Stimulated activated naive CD4-positive, alpha-beta T cell (primary cell): ENCODE measurements at places on chromosomes 4 and X.

DNA sequence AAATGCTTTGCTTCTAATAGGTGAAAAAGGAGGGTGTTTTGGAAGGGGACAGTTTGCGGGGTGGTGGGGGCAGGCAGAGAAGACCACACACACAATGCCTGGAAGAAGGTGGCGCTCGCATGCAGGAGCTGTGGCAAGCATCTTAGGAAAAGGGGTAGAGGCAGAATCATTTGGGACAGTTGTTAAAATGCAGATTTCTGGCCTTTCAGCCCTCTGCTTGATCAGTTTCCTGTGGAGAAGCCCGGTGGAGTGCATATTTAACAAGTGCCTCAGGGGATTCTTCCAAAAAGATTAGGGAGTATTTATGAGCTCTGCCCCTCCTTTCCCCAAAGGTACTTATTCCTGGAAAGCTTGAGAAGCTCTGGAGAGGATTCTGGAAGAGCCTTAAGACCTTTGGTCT is 4.8 kb downstream of the NOCT start:
- no peak for DNase-seq

DNA sequence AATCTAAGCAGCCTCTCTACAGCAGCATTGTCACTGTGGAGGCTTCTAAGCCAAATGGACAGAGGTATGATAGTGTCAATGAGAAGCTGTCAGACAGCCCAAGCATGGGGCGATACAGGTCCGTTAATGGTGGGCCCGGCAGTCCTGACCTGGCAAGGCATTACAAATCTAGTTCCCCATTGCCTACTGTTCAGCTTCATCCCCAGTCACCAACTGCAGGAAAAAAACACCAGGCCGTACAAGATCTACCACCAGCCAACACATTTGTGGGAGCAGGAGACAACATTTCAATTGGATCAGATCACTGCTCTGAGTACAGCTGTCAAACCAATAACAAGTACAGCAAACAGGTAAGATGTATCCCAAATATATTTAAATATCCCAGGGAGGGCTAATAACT is 4.1 kb downstream of the PCDH7 start:
- DNase-seq, result no peak

DNA sequence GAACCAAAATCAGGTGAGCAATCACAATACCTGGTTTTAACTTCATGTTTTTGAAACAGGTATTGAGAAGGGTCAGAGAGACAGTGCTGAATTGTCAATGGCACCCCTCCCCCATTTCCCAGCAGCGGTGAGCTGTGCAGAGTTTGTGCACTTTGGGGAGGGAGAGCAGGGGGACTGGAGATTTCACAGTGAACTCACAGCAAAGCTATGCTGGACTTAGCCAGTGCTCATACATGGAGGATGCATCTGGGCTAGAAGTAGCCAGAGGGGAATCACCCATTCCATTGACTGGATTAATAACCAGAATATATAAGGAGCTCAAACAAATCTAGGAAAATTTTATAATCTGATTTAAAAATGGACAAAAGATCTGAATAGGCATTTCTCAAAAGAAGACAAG is 612.6 kb downstream of the STPG2 start:
- DNase-seq, result no peak

GRCh38 chr4:30839583-30840520 is 119.7 kb downstream of the PCDH7 start:
- no peak for DNase-seq

GRCh38 chr4:180106122-180106521 is 2137.1 kb upstream of the TENM3 start:
- DNase-seq, result no peak

DNA sequence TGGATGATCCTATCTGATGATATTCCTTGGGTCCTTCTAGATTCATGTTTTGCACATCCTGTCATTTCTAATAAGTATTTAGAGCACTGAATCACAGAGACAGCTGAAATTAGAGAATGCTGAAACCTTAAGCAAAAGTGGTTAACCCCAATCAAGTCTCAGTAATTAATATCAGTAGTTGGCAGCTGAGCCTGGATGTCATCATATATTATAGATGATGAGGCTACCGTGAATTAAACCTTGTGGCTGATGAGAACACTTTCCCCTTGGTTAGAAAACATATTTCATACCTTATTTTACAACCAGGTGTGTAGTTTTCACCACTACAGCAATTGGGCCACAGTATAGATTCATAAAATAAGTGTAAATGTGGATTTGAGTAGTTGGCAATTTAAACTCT is 499.0 kb downstream of the PDGFC start:
- no peak for DNase-seq

DNA sequence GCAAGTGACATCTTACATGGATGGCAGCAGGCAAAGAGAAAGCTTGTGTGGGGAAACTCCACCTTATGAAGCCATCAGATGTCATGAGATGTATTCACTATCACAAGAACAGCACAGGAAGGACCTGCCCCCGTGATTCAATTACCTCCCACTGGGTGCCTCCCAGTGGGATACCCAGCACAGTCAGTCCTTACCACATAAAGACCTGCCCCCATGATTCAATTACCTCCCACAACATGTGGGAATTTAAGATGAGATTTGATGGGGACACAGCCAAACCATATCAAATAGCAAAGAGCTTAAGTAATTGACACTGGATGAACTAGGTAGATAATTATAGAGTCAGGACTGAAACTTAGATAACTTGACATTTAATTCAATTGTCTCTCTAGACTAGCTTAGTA is 85.6 kb downstream of the SLIT2 start:
- no peak for DNase-seq

GRCh38 chr4:57051095-57051494 is 59.1 kb downstream of the IGFBP7 start:
- DNase-seq, result no peak

- no peak for DNase-seq
Measured at GRCh38 chr4:102787096-102787881, 26.5 kb upstream of the MANBA start.

GRCh38 chrX:80578517-80579105 is 158.4 kb downstream of the TENT5D start:
- no peak for DNase-seq

GRCh38 chr4:12861422-12861821 is 622.7 kb downstream of the RAB28 start:
- DNase-seq, result no peak

GRCh38 chr4:7392438-7393421 is 42.0 kb downstream of the PSAPL1 start:
- DNase-seq, result no peak

DNA sequence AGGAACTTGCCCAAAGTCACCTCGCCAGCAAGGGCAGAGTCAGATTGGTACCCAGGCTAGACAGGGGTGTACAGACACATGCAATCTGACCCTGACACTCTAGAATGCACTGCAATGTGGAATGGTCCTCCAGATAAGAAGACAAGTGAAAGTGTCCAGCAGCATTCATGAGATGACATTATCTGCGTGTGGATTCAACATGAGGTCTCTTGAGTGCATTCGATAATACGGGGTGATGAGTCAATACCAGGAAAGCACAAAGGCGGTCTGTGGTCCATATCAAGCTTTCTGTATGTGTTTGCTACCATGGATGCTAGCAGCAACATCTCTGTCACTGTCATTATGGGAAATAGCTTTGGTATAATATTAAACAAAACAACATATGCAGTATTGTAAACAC is 6.8 kb upstream of the XAGE3 start:
- DNase-seq, result no peak

DNA sequence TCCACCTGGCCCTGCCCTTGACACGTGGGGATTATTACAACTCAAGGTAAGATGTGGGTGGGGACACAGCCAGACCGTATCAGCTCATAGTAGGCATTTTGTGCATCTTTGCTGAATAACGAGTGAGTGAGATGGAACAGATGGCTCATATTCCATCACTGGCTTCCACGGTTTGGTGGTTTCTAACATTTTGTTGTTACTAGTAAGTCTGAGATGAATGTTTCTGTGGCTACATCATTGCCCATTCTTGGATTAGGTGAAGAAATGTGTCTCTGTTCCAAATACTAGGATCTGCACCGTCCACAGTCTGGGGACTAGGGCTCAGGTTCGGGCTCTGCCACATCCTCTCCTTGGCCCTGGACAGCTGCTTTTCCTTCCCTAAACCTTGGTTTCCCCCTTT is 3.6 kb downstream of the ABLIM2 start:
- DNase-seq, result no peak

DNA sequence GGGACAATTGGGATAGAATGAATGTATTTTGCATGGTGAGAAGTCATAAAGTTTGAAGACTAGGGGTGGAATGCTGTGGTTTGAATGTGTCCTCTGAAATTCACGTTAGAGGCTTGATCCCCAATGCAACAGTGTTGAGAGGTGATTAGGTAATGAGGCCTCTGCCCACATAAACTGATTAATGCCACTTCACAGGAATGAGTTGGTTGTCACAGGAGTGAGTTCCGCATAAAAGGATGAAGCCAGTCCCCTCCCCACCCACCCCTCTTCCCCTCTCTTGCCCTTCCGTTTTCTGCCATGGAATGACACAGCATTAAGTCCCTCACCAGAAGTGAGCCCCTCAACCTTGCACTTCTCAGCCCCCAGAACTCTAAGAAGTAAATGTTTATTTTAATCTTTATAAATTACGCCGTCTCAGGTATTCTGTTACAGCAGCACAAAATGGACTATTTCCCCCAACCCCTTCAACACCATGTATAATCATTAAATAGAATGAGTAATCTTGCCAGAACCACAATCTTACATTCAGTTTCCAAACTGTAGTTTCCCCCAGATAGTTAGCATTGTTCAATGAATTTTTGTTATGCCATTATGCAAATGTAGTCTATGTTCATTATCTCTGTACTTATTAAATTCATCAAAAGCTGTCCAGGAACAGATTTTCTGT is 5.5 kb upstream of the MMAA start:
- no peak for DNase-seq

GRCh38 chr4:7147661-7148310 is 44.6 kb upstream of the SORCS2 start:
- DNase-seq, result no peak

GRCh38 chr4:173532725-173533511 is 2.9 kb upstream of the HAND2 start:
- DNase-seq, result no peak

DNA sequence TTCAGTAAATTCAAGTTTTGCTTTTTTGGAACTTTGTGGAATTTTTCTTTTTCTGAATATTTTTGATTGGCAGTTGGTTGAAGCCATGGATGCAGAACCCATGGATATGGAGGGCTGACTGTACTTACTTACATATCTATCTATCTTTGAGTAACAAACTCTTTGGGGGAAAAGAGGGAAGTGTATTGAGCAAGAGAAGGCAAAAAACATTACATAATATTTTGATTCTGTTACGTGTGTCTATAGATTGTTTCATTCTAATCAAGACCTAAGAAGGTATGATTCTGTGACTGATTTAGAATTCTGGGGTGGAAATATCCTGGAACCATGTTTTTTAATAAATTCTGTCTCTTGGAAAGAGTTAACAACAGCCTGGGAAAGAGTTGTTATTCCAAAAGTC is 31.5 kb downstream of the GRSF1 start:
- DNase-seq, result no peak

DNA sequence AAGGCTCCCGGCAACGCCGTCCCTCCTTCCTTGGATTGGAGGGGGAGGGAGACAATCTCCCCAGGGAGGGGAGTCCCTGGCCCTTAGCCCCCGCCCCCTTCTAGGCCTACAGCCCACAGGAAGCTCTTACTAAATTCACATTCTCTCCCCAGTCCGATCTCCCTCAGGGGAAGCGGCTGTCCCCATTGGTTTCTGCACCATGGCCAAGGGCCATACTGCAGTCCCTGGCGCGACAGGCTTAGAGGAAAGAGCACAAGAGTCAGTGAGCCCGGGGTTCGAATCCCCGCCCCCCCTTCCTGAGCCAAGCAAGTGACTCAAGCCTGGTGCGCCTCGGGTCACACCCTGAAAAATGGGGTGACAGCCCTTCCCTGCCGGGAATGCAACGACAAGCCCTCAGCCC is 1.1 kb downstream of the ABLIM2 start:
- DNase-seq, result no peak

DNA sequence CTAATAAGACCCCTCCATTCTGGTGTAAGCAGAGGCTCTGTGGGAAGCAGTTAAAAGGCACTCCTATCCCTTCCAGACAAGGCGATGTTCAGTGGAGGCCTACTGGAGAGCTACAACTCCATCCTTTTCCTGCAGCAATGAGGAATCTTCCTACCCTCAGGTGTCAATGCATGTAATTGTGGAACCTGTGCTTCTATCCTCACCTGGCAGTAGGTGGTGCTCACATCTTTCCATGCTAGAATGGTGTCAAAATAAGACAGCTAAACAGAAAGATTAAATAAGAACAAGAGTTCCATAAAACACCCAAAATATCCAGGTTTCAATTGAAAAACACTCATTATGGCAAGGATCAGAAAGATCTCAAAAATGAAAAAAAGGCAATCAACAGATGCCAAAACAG is 224.6 kb downstream of the IL15 start:
- DNase-seq, result no peak

DNA sequence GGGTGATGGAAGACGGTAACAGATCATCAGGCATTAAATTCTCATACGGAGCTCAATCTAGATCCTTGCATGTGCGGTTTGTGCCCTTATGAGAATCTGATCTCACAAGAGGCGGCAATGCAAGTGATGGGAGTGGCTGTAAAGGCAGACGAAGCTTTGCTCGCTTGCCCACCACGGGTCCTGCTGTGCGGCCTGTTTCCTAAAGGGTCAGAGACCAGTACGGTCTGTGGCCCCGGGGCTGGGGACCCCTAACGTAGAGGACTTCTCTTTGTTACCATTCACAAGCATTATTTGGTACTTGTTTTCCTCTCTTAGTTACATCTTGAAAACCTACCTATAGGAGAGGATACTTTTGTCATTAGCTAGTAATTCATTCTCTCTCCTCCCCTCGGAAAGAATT is 221.0 kb downstream of the ADAM29 start:
- DNase-seq, result no peak

- peak; percentile 65 for DNase-seq
Measured at GRCh38 chr4:15457406-15458201, 12.1 kb upstream of the CC2D2A start.

GRCh38 chr4:154516318-154517029 is 24.9 kb upstream of the DCHS2 start:
- no peak for DNase-seq

DNA sequence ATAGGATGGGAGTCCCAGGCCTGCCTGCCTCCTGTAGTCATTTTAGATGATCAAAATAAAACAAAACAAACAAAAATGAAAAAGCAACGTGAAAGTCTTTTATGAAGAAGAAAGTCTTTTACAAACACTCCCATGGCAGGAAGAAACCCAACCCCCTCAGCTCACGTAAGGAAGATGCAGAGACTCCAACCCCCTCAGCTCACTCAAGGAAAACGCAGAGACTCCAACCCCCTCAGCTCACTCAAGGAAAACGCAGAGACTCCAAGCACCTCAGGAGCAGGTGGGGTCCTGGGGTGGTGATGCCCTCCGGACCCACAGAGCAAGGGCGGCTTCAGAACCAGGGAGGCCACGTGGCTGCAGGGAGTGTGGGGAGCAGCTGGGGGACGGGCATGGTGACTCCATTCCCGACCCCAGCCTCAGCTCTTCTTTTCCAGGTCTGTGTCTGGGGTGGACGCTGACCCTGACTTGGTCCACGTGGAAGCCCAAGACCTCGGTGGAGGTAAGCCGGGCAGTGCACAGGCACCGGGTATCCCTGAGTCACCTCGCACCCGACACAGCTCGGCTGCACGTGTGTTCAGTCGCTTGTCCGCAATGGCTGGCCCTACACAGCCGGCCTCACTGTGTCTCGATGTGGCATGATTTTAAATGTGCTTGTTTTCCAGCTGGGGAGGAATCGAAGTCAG is 226.5 kb upstream of the PSAPL1 start:
- no peak for DNase-seq
